Left ventricle myocardium inferior (tissue), 1 donor: ENCODE measurements at places on chromosomes 3 and 15. TPM values are rescaled to one million over a fixed set of nuclear protein-coding genes. Genes with fewer than 3 reads are reported as not detected.

DNA sequence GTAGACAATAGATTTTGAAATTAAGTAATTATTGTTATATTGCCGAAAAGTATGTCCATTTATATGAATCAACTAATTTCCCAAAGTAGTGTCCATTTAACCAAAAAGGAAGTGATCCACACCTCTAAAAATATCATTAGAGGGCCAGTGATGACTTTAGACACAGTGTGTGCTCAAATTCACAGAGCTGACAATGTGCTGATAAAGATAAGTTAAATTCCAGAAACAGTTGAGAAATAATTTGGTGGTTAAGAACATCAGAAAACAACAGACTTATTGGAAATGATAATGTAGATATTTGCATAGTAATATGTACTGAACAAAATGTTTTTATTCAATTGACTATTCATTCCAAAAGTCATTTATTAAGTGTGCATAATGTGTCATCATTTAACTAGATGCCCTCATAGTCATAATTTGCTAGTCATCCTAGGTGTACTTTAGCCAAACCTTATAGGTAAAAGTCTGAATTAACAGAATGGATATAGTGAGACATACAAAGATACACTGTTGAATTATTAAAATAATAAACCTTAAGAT is 230.2 kb upstream of the ADAMTS9 start:
- DNase-seq = no peak

GRCh38 chr3:24802614-24803013 is 308.0 kb upstream of the THRB start:
- no peak for DNase-seq

GRCh38 chr3:171485338-171485737 is 25.1 kb upstream of the TNIK start:
- DNase-seq = no peak

MESP2 gene
- 0.27 TPM for total RNA-seq

FYCO1 gene
- 121 TPM for total RNA-seq

GRCh38 chr3:64053581-64053980 is 30.3 kb upstream of the PSMD6 start:
- DNase-seq = no peak

DNA sequence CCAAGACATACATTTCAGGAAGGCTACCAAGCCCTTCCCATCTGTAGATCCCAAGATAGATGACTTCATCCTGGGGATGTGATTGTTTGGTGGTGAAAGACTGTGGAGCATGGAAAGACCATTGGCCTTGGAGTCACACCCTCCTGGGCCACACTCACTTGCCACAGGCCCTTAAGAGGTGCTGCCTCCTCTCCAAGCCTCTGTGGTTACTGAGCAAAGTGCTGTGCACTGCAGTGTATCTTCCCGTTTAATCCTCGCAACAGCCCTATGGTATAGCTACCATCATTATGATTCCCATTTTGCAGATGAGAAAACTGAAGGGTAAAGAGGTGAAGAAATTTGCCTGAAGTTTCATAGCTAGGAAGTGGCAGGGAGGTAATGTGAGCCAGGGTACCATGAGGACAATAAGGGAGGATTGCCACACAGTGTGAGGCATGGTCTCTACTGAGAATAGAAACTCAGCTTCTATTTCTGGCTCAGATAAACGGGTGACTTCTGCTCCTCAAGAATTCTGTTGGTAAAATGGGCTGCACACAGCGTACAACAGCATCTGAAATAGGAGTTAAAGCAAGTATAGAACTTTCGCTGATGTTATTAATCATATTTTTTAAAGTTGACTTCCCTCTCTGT is 23.9 kb upstream of the RHO start:
- no peak for DNase-seq

DNA sequence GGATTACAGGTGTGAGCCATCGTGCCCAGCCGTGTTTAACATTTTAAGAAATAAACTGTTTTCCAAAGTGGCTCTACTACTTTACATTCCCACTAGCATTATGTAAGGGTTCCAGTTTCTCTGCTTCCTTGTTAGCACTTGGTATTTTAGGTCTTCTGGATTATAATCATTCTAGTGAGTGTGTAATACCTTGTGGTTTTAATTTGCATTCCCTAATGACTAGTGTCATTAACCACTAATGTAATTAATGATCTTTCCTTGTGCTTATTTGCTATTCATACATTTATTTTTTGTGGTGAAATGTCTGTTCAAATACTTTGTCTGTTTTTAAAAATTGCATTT is 30.7 kb downstream of the ARIH2 start:
- no peak for DNase-seq

DNA sequence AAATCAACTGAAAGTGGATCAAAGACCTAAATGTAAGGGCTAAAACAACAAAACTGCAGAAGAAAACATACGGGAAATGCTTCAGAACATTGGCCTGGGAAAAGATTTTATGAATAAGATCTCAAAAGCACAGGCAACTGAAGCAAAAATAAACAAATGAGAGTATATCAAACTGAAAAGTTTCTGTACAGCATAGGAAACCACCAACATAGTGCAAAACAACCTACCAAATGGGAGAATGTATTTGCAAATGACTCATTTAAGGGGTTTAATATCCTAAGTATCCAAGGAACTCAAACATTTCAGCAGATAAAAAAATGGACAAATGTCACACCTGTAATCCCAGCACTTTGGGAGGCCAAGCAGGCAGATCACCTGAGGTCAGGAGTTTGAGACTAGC is 489.1 kb downstream of the ROBO1 start:
- DNase-seq = no peak

GRCh38 chr3:32583708-32584107 is 13.1 kb upstream of the DYNC1LI1 start:
- no peak for DNase-seq

- no peak for DNase-seq
These were observed 45.5 kb upstream of the CGNL1 start for GRCh38 chr15:57330619-57331340.

GRCh38 chr3:122903171-122903570 is 108.3 kb downstream of the SLC49A4 start:
- DNase-seq = no peak

FSD2 gene
- total RNA-seq = 108 TPM

GRCh38 chr3:11465744-11466616 is 177.7 kb downstream of the VGLL4 start:
- DNase-seq = no peak

- DNase-seq = no peak
These were observed 66.0 kb downstream of the STAC start for GRCh38 chr3:36446276-36446675.

DNA sequence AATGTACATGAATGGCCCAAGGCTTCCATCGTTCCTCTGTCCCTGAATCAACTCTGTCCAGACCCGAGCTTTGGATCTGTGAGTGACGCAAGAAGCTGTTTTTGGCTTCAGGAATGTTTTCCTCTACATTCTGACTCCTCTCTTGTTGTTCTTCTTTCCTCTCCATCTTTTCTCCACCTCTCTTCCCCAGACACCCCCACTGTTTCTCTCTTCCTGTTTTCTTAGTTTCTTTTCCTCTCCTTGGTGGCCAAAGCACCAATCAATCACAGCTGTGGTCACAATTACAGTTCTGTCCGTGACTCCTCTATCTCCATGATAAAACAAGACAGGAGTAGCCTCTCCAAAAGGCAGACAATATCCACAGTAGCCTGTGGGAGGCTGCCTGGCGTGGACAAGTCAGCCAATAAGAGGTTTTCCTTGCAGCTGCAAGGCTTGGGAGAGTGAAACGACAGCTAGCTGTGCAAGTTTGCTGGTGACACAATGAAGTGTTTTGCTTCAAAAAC is 4.9 kb upstream of the TMEM212 start:
- DNase-seq = peak; percentile 59

GRCh38 chr15:54091651-54092050 is 113.4 kb downstream of the UNC13C start:
- DNase-seq = no peak

DNA sequence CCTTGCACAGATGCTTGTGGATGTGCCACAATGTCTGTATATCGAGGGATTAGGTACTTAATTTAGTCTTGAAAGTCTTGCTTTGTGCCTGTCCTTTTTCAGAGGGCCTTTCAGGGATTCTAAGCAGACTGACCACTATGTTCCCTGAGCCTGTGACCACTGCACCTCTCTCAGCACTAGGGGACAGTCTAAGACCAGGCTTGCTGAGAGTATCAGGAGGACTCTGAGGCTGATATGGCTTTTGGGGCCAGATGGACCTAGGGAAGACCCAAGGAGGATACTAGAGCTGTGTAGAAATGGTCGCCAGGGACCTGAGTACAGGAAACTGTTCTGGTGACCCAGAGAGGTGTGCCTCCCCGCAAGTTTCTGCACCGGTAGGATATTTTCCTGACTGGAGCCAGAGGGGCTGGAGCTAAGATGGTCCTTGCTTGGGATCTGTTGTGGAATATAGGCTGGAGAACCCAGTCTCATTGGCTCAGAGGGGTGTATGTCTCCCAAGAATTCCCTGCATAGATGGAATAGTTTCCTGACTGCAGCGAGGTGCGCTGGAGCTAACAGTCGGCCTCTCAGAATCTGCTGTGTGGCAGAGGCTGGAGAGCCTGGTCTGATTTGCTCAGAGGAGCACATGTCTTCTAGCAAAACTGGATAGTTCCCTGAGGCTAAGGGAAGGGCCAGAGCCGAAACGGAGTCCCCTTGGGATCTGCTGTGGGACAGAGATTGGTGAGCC is 213.2 kb upstream of the DCBLD2 start:
- no peak for DNase-seq

GRCh38 chr3:195025884-195026200 is 245.1 kb downstream of the XXYLT1 start:
- DNase-seq = no peak

DNA sequence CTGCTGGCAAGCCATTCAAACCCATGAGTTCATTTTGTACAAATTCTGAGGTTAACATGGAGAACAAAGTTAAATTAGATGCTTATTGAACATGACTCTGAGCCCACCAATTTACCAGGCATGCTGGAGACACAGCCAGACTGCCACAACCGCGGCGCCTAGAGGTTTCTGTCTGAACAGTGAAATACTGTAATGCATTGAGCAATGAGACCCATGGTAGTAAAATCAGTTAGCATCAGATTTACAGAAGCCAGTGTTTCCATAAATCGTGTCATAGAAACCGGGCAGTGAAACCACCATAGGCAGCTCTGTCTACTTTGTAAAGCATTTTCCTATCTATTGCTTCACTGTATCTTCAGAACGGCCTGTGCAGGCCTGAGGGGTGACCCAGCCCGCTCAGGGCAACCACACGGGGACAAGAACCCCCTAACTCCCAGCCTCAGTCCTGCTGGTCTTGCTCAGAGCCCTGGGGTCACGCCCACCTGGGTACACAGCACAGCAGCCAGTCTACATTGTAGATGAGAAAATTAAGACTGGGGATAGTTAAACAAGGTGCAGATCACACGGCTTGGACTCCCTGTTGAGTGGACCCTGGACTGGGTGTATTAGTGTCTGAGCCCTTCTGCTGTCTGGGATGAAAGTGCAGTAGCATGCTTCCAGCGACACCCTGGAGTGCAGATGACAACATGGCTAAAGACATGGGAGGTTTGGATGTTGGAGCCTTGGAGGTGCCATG is 44.2 kb downstream of the MGLL start:
- no peak for DNase-seq

SLC12A1 gene
- total RNA-seq = not detected

- DNase-seq = peak; percentile 72
These were observed 376 bp downstream of the KPNA4 start for GRCh38 chr3:160564949-160565441.

DNA sequence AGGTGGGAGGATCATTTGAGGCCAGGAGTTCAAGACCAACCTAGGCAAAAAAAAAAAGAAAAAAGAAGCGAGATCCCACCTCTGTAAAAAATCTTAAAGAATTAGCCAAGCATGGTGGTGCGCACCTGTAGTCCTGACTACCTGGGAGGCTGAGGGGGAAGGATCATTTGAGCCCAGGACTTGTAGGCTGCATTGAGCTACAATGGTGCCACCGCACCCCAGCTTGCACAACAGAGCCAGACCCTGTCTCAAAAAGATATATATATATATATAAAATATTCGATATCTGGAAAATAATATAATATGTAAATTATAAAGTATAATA is 1.1 kb upstream of the IMP3 start:
- DNase-seq = no peak
